Muscle of leg (tissue), 16 donors: ENCODE measurements at places on chromosomes 16 and 17. TPM values are rescaled to one million over a fixed set of nuclear protein-coding genes. Genes with fewer than 3 reads are reported as not detected.

The ZACN gene
- 0.04 TPM for total RNA-seq

The GGT6 gene
- 0.04 TPM for total RNA-seq

The CLEC3A gene
- total RNA-seq = not detected

The CACNA1H gene
- 20.7 TPM for total RNA-seq

The MPO gene
- total RNA-seq = 2.3 TPM

The MMP15 gene
- 15.0 TPM for total RNA-seq
